ENCODE measurements at places on chromosomes 1 and 21. TPM values are rescaled to one million over a fixed set of nuclear protein-coding genes. Genes with fewer than 3 reads are reported as not detected.

KRTAP12-2 gene
- total RNA-seq, result not detected

PLXNA2 gene
- 8.0 TPM for total RNA-seq

ABCG1 gene
- 0.08 TPM for total RNA-seq

S100A16 gene
- 406 TPM for total RNA-seq

RPL22 gene
- total RNA-seq, result 169 TPM

LCE1F gene
- total RNA-seq, result not detected

RXFP4 gene
- total RNA-seq, result not detected

OR2T33 gene
- total RNA-seq, result not detected

ZNF670 gene
- total RNA-seq, result 2.0 TPM

HMCN1 gene
- total RNA-seq, result 106 TPM

APOBEC4 gene
- total RNA-seq, result not detected

DNASE2B gene
- total RNA-seq, result not detected

MYOM3 gene
- total RNA-seq, result not detected

CD1C gene
- total RNA-seq, result not detected

TRAF3IP3 gene
- total RNA-seq, result 0.65 TPM

PTGS2 gene
- 15.0 TPM for total RNA-seq

TNFRSF18 gene
- not detected for total RNA-seq

NBPF10 gene
- 3.7 TPM for total RNA-seq
